Right atrium auricular region (tissue), 2 donors: ENCODE measurements at places on chromosomes 13 and 19. TPM values are rescaled to one million over a fixed set of nuclear protein-coding genes. Genes with fewer than 3 reads are reported as not detected.

Gene KCNC3
- 2.0 TPM for total RNA-seq

Gene MBD3L2
- total RNA-seq: not detected

Gene ATP4B
- total RNA-seq: not detected

Gene NCAN
- not detected for total RNA-seq

Gene ZNF304
- total RNA-seq: 6.6 TPM

Gene CYP2A6
- not detected for total RNA-seq

Gene SMIM44
- total RNA-seq: not detected

Gene CEACAM3
- total RNA-seq: not detected

Gene MEF2B
- total RNA-seq: not detected

Gene MRPS31
- total RNA-seq: 31.5 TPM

Gene PPFIA3
- 6.8 TPM for total RNA-seq

Gene ADGRE2
- total RNA-seq: 1.6 TPM

Gene C2CD4C
- total RNA-seq: 0.26 TPM

Gene ZNF471
- total RNA-seq: 2.1 TPM

Gene FCER2
- total RNA-seq: not detected

Gene CYP4F8
- total RNA-seq: not detected

Gene RFPL4A
- not detected for total RNA-seq

Gene PTGIR
- total RNA-seq: 7.0 TPM

Gene TMED1
- total RNA-seq: 39.3 TPM

Gene TMEM86B
- total RNA-seq: 1.3 TPM

Gene CSNK1G2
- total RNA-seq: 35.8 TPM

Gene EIF3K
- 716 TPM for total RNA-seq

Gene SCN1B
- total RNA-seq: 119 TPM

Gene ANKRD24
- 1.7 TPM for total RNA-seq

Gene SBSN
- total RNA-seq: not detected

Gene PLIN3
- total RNA-seq: 27.2 TPM

Gene IQCN
- 1.5 TPM for total RNA-seq

Gene ZNF154
- 3.3 TPM for total RNA-seq

Gene KIR2DL4
- not detected for total RNA-seq

Gene SYT3
- 0.19 TPM for total RNA-seq

Gene GAPDHS
- not detected for total RNA-seq

Gene CEACAM7
- total RNA-seq: not detected

Gene C19orf85
- not detected for total RNA-seq

Gene FGF21
- total RNA-seq: not detected
